ENCODE measurements at places on chromosomes 2 and 18. TPM values are rescaled to one million over a fixed set of nuclear protein-coding genes. Genes with fewer than 3 reads are reported as not detected.
A peak's percentile ranks its signal among the peaks of the same experiment; 100 is the strongest.

GRCh38 chr18:44098551-44099098 is 582.1 kb upstream of the SETBP1 start:
- DNase-seq = no peak

GRCh38 chr2:42967959-42968674 is 175.7 kb upstream of the HAAO start:
- DNase-seq = peak; percentile 92

DNA sequence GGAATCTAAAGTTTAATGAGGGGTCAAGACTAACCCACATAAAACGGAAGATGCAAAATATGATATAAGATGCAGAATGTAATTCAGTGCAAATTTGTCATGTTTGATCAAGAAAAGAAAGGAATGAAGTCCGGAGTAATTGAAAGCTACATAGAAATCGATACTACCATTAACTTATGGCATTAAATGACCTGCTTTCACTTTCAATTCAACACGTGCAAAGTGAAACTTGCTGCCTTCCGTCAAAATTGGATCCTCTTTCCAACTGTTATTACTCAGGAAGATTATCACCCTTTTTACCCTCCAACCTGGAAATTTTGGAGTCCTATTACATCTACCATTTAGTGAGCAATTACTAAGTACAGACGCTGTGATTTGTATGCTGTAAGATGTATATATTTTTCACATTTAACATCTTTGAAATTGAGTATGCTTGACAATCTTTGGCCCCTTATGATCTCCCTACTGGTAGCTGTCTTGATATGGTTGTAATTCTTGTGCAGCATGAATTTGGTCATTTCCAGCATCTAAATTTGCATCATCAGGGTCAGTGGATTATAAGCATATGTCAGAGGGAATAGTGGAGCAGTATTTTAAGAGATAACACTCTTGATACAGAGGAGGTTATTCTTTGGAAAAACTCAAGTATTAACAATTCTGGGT is 18.6 kb downstream of the UNC80 start:
- no peak for DNase-seq

DNA sequence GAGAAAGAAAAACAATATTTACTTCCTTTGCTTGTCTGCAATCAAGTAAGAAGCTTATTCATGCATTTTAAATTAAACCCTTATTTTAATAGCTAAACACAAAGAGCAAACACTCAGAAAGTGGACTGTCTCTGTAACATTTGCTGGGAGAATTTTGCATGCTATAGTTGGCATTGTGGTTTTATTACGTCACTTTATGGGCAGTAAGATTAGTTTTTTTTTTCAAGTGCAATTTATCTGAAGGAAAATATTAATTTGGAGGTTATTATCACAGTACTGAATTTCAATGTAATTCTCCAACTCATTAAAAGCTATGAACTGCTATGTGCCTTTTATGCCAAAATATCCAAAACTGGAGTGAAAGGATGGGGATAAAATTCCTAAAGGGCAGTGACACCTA is 103.3 kb downstream of the TMEFF2 start:
- DNase-seq = no peak

DNA sequence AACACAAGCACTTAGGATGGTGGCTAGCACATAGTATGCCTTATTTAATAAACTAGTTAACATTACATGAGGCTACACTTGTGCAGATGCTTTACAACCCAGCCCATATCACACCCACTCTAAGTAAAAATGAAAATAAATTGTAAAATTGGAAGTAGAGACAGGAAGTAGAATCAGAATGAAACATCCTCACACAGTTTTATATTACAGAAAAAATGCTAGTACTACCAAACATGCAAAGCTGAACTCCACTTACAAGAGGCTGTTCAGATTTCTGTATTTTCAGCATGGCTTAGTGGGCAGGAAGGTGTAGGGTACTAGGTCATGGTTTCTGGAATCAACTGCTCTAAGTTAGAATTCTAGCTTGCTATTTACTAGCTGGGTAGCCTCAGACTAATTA is 18.2 kb upstream of the CRIM1 start:
- no peak for DNase-seq

EMILIN2 gene
- total RNA-seq = 32.4 TPM

LYPD6 gene
- 0.23 TPM for total RNA-seq

CGREF1 gene
- total RNA-seq = 27.8 TPM

RESP18 gene
- total RNA-seq = not detected

CDH19 gene
- total RNA-seq = 5.0 TPM

Measured in posterior vena cava (tissue), 2 donors.